Choroid plexus epithelial cell (primary cell): ENCODE measurements at places on chromosomes 2 and 18.

- no peak for DNase-seq
Observed at GRCh38 chr2:39930175-39930917, 151.3 kb upstream of the THUMPD2 start.

DNA sequence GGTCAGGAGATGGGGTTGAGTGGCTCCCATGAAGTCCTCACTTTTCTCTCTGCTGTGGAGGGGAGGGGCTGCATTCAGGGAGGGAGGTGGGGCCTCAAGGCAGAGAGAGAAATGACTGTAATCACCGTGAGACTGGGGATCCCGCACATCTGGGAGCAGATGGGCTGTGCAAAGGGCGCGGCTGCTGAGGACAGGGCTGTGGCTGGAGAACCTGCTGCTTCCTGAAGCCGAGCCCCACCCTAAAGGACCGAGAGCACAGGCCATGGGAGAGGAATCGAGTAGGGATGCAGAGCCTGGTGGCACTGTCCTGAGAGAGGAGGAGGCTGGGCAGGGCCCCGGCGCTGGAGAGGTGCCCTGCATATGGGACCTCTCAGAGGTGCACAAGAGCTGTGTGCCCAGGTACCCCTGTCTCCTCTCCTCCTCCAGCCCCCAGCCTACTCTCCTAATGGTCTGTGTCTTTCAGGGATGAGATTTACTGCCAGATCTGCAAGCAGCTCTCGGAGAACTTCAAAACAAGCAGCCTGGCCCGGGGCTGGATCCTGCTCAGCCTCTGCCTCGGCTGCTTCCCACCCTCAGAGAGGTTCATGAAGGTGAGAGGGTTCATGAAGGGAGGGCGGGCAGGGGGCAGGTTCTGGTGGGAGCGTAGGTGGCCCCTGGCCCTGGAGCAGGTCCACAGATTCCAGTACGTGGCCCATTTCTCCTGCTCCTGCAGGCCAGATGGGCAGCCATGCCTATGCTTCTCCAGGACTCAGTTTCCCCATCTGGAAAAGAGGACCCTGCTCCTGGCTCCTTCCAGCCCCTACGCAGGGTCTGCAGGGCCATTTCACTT lies 25.9 kb upstream of the GPR17 start:
- DNase-seq: no peak

DNA sequence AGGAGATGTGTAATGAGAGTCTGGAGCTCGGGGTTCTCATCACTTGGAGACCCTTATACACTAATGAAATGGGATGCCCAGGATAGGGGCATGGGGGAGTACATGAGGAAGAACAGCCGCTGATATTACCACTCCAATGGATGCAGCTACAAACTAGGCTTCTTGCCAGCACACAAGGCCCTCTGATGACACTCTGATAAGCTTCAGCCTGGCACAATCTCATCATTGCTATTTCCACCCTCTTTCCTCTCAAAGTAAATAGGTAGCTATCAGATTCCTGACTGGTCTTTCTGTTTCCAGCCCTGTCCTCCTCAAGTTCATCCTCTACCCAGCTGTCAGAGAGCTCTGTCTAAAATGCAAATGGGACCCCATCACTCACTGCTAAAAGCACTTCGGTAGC lies 103.0 kb downstream of the GPR39 start:
- DNase-seq: no peak

- DNase-seq: no peak
Observed at GRCh38 chr2:202757339-202757738, 114.2 kb downstream of the ICA1L start.

- no peak for DNase-seq
Observed at GRCh38 chr2:67466734-67467133, 69.6 kb downstream of the ETAA1 start.

- DNase-seq: no peak
Observed at GRCh38 chr2:182006595-182007341, 21.1 kb downstream of the PPP1R1C start.

DNA sequence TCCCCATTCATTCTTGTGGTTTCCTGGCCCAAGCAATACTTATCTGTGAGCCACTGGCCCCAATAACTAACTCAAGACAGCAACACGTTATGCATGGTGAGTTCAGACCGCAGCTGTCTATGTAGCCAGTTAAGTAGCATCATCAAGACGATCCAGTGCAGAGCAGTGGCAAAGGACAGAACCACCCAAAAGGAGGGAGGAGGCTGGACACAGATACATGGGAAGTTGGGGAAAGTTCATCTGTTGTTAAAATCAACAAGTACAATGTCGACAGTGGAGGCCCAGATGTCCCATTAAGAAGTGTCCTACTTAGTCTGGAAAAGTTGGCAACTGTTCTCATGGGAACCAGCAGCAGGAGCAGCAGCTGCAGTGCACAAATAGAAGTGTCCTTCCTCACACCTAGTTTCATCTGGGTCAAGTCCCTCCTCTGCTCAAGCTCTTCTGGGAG lies 106.9 kb upstream of the THOC1 start:
- no peak for DNase-seq

DNA sequence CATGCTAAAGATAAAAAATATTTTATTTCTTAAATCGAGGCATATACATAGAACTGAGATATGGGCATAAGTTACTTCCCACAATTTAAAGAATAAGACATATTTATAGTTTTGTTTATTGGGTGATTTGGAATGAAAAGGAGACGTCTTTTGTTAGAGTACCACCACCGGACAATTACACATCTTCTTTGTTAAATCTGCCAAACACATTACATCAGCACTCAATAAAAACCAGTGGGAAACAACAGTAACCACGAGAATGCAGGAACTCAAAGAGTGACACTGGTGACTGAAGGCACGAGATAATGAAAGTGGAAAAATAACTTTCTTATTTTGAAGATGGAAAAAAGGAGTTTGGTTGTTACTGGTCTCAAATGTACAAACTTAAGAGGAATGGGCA lies 92.6 kb upstream of the TFCP2L1 start:
- peak; percentile 27 for DNase-seq

- DNase-seq: no peak
Observed at GRCh38 chr18:57738078-57738477, 65.0 kb downstream of the ATP8B1 start.

GRCh38 chr18:51195086-51195450 lies 2.4 kb downstream of the MEX3C start:
- DNase-seq: no peak

- no peak for DNase-seq
Observed at GRCh38 chr2:144407262-144407661, 112.7 kb downstream of the ZEB2 start.

GRCh38 chr2:149715005-149715592 lies 127.5 kb upstream of the MMADHC start:
- DNase-seq: peak; percentile 80

GRCh38 chr2:45965871-45966498 lies 314.5 kb downstream of the PRKCE start:
- no peak for DNase-seq

- DNase-seq: no peak
Observed at GRCh38 chr2:240730501-240731177, 39.0 kb downstream of the AQP12A start.

DNA sequence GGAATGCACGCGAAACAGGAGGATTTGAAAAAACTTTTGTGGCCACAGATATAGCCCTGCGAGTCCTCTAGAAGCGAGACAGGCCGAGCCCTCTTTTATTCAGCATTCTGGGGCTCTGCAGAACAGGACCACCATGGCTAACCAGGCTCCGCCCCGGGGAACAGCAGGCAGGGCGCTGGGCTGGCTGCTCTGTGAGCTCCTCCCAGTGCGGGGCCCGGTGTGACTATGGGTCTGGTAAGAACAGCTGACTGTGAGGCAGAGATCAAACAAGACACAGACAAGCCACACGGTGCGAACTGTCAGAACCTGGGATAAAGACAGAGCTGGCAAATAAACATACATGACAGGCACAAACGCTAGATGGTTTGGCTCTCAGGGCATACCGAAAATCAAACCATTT lies 15.5 kb downstream of the PXDN start:
- DNase-seq: peak; percentile 79

- DNase-seq: peak; percentile 65
Observed at GRCh38 chr18:70693246-70693645, 404.4 kb downstream of the SOCS6 start.

DNA sequence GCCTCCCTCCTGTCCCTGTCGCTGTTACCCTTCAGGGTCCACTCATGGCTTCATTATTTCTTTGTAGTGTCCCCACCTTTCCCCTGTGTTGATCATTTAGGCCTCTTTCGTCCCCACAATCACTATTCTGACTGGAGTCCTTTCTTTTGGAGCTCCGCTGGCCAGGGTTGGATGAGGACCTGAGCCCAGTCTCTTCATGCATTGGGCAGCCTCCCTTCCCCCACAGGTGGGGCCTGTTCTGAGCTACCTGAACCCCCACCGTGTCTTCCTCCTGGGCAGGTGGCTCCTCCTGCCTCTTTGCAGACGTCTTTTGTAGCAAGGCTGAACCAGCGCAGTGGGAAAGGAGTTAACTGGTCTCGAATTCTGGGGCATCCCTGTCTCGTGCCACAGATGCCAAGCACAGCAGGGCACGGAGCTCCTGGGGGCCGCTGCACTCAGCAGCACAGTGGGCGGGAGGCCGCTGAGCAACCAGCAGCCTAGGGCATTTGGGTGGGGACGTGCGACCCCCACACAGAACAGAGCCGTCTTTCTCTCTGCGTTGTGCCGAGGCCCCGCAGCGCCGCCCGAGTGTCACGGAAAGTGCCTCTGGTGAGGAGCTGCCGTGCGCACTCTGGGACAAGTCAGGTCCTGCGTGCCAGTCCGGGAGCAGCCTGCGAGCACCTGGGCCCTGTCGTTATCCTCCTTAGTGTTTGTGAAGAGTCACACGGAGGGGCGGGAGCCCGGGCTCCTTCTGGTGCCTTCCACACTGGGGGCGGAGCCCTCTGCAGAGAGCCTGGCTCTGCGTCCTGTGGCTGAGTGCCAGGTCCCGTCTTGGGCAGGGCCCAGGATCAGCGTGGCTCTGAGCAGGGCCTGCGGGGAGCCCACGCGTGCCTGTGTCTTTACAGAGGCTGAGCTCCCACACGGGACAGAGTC lies 130.1 kb downstream of the NFATC1 start:
- DNase-seq: no peak

DNA sequence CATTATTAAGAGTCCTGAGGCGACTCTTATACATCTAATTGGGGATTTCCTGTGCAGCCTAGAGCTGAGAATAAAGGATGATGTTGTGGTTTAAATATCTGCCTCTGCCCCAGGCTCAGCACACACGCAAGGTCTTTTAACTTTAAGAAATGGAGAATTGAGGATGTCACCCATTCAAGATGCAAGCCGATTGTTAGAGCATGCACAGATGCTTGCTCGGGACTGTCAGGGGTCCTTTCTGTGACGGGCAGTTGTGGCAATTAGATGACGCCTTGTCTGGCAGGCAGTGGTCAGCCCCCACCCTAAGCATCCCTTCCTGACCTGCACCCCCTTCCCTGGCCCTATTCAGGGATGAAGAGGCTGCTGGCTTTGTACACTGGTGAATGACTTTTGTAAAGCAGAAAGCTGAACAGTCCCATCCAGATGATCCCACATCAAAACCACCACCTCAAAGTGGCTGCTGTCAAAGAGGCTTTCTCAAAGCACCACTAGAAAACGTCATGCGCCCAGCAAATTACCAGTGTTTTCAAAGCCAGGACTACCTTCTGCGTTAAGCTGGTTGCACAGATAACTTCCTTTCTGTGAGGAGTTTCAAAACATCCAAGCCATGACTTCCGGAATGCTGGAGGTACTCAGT lies 23.7 kb downstream of the FAM178B start:
- no peak for DNase-seq

DNA sequence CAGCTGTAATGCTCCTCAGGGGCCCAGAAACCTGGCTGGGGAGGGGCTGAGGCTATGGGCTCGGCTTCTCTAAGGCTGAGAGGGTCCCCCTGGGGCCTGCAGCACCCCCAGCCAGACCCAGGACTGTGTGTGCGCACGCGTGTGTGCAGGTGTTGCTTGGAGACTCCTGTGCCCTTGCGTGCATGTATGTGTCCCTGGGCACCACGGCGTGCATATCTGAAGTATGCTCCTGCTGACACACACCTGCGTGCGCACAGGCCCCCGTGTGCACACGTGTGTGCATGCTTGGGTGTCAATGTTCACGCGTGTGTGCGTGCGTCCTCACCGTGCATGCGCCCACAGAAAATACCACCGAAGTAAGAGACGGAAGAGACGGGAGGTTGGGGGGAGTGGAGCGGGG lies 14.9 kb upstream of the ECEL1 start:
- DNase-seq: no peak

DNA sequence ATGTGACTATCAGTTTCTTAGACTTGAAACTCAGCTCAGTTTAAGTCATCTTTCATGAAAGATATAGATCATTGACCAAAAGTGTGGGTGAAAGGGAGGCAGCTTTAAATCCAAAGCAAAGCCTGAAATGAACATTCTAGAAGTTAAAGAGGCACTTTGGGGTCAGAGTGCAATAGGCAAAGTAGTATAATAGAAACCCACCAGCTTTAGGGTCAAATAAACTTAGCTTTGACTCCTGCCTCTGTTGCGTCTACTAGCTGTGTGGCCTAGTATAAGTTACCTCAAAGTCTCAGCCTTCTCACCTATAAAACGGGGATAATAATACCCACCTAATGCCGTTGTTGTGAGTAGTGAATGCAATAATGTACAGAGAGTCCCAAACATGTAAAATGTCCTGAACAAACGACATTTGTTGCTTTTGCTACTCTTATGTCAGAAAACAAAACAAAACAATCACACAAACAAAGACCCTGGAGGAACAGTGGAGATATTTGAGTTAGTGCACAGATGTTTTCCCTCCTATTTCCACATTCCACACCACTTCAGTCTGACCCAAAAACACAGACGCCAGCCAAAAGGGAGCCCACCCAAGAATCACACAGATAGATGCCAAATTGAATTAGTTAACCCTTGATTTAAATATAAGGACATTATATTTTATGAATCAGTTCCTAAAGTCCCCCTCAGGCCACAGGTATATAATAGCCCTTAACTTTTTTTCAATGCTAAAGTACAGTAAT lies 657.0 kb downstream of the ARHGAP15 start:
- no peak for DNase-seq

- DNase-seq: no peak
Observed at GRCh38 chr2:37615804-37616676, 55.4 kb downstream of the CDC42EP3 start.

- DNase-seq: peak; percentile 78
Observed at GRCh38 chr2:121722479-121722878, 14.2 kb downstream of the NIFK start.

DNA sequence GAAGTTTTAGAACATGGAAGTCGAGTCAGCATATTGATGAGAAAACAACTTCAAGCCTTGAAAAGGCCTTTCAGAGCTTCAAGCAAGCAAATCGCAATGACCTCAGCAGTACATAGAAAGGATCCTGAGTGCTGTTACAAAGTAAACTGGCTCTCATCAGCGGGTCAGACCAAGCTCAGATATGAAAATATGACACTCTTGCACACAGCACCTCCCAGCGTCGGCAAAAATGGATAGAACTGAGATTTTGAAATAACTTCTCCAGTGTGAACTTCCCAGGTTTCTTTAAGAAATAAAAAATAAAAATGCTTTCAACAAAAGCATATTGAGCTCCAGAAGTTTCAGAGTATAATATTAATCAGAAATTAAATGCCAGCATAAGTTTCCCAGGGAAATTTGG lies 296.9 kb downstream of the FBXO15 start:
- no peak for DNase-seq
